ENCODE measurements at places on chromosomes 6 and 20. TPM values are rescaled to one million over a fixed set of nuclear protein-coding genes. Genes with fewer than 3 reads are reported as not detected.

- no peak for DNase-seq
These were observed 303.9 kb downstream of the FOXC1 start for GRCh38 chr6:1913577-1913976.

DNA sequence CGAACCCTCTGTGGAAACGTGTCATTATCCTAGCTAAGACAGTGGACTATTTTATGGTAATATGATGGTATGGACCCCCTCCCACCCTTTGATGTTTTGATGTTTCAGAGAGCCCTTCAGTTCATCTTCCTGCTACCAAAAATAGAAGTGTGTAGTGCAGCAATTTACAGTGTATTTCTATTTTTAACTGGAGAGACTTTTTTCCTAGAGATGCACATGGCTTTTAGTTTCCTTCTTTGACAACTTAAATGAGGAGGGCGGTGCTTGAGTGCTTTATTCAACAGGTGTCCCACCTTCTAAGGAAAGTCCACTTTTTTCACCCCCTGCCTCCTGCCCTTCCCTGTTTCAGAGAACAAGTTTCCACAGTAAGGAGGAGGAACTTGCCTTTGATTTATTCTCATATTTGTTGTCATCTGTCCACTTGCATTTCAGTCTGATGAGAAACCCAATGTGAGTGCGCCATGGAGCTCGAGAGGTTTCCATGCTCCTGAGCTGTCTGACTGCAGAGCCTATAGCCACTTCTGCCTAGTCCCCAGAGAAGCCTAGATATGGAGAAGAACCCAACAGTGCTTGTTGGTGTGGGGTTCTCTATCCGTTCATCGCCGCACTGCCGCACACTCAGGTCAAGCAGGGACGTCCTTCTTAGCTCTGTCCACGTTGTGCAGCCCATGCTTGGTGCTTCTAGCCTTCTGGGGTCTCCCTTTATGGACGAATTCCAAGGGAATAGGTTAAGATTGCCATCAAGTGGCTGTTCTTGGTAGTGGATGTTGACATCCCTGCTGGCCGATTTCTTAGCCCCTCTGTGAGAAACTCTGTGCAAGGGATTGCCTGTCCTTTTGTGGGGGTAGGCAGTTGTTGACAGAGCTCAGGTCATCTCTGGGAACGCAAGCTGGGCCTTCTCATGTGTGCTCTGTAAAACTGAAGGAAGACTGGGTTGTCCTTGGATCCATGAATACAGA lies 144.2 kb downstream of the JARID2 start:
- DNase-seq: peak; percentile 51

GRCh38 chr6:122726649-122727048 lies 52.9 kb upstream of the FABP7 start:
- no peak for DNase-seq

DNA sequence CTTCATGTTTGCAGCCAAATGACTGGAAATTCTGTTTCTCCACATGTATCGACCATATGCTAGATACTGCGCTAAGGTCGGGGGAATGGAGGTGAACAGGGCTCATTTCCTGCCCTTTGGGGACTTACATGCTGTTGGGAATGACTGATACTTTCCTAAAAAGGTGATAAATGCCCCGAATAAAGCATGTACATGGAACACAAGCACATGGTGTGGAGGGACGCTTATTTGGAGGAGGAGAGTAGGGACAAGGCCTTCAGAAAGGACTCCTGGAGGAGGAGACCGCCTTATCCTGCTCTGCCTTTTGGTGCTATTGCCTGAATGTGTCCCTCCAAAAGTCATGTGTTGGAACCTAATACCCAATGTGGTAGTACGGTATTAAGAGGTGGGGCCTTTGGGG lies 344.5 kb downstream of the PRL start:
- no peak for DNase-seq

DNA sequence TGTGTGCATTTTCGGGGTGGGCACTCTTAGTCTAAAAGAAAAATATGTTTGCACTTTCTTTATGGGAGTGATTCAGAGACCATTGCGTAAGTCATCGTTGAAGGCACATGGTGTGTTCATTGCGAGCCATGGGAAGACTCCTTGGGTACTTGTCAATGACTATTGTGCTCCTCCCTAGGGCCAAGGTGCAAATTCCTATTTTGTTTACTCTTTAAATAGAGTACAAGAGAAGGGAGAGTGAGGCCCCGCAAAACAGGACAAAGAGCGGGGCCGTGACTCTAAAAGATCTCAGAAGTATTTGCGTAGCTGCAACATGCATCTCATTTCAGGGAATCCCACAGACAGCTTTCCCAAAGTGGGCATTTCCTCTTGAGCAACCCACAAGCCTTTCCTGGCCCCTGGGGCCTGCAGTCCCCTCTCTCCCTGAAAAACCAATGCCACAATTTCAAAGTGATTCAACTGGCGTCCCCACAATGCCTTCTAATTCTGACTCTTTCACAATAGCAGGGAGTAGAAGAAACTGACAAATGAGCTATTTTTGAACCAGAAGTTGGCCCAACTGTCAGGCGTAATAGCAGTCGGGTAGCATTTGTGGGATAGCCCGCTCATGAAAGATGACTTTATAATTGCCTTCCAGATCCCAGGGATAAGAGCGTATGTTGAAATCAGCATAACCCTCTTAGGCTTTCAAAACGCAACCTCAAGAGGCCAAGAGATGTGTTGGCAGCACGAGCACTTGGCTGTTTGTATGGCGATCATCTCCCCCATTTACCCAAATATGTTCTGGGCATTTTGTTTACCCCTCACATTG lies 277.9 kb upstream of the BMP2 start:
- DNase-seq: no peak

DNA sequence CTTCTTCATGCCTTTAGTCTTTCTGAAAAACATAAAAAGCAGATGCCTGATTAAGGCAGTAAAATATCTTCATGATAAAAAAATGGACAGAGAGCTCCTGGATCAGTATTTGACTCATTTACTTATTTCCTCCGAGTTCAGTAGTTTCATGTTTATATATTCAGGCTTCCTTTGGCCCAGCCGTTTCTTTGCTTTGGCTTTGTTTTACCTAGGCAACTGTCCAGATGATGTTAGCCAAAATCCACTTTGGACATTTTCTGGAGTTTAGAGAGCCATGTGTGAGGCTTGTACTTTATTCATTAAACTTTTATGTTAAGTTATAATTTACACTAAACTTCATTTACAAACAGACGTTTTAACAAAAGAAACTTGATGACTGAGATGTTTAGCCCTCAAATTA lies 307.1 kb upstream of the RSPO3 start:
- DNase-seq: no peak

GRCh38 chr6:89495961-89496535 lies 63.1 kb downstream of the ANKRD6 start:
- no peak for DNase-seq

DNA sequence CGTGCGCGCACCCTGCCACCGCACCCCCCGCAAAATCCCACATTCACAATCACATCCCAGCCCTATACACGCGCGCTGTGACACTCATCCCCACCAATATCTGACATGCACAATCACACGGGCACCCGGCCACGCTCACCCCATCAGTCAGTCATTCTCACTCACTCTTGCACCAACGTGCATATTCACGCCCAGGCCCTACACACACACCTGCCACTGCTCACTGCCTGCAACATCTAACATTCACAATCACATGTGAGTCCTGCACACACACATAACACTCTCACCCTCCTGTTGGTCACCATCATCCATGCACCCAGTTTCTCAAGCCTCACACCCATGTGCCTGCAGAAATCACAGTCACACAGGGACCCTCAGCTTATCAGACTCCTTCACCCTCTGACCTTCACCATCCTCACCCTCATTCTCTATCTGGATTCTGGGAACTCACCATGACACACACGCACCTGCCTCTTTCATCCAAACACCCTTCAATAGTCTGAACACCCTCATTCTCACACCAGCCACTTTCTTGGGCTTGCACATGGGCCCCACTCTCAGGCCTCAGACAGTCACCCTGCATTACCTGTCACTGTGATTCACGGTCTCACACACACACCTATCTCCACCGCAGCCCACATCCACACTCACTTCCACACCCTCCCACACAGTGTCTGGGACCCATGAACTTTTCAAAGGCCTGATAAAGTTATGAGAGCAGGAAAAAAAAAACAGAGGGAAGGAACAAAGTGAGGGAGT lies 748 bp upstream of the ATP9A start:
- no peak for DNase-seq

GRCh38 chr20:63082308-63082938 lies 75.7 kb upstream of the BHLHE23 start:
- peak; percentile 65 for DNase-seq

- no peak for DNase-seq
These were observed 742.0 kb downstream of the KIF16B start for GRCh38 chr20:15831201-15831600.

GRCh38 chr6:117018771-117019170 lies 141.7 kb downstream of the RFX6 start:
- no peak for DNase-seq

DNA sequence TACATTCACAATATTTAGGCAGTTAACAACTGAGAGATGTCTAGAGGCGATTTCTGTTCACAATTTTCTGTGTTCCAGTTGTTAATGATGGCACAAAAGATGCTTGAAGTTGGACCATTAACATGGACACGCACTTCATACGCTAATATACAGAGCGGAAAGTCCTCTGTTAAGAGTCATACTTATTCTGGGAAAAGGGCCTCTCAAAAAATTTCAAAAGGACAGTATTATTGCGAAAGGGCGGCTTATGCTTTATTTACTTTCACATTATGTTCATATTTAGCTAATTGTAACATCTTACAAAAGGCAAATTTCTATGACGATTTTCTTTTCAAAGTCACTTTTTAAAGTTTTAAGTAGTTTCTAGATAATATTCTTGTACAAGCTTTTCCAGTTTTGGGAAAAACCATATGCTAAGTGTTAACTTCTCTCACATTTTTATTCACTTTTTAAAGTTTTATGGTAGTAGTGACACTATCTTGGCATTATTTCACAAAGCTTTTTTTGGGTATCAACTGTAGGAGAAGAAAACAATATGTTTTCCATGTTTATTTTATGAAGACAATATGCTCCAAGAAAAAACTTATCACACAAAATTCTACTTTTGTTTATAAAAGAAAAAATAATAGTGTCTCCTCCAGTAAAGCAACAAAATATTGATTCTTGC lies 62.3 kb downstream of the MAP7 start:
- no peak for DNase-seq

DNA sequence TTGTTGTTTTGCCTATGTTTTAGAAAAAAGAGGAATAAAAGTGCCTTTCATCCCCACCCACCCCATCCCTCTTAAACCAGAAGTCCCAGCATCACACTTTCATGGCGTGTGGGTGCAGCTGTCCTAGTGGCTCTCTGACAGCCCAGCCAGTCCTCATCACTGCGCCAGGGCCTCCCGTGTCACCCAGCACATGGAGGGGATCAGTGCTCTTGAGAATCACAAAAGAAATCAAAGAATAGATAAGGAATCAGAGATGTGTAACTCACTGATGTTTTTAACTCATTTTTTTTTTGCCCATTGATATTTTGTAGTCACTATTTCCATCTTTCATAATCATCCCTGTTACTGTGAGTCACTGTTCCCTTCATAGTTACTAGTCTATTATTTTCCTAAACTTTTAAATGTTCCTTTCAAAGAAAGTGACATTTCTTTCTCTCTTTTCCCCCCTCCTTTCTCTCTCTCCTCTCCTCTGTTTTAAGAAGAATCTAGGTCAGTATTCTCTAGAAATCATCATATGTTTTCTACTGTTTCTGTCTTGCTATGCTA lies 78.6 kb downstream of the AIG1 start:
- DNase-seq: no peak

DNA sequence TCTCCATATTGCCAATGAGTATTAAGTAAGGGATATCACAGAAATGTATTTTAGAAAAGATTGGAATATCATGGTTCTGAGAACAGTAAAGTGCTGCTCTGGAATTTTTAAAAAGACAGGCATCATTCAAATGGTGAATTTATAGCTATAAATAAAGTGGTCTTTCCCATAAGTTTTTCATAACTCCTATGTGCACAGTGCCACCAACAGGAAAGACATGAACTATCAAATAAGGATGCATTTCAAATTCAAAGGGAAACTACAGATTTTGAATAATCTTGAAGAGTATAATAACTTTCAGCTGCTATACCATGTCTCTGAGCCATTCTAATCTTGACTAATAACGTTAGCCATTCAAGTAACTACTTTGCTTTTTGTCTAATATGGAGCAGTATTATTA lies 456.8 kb upstream of the GJE1 start:
- DNase-seq: no peak

DNA sequence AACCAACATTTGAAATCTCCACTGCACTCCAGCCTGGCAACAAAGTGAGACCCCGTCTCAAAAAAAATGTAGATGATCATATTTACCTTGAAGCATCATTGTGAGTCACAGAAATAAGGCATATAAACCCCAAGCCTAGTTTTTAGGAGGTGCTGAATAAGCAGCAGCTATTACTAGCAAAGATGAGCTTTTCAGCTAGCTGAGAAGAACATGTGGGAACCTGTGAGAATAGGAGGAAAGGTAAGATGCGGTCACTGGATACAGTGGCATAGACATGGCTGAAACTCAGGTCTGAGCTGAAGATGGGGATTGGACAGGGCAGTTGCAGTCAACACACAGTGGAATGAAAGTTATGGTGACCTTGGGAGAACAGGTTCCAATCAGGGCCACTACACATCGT lies 284.3 kb upstream of the IRAK1BP1 start:
- no peak for DNase-seq

- no peak for DNase-seq
These were observed 255.3 kb downstream of the LY86 start for GRCh38 chr6:6843777-6844176.

GRCh38 chr6:36232172-36232571 lies 35.6 kb downstream of the BRPF3 start:
- DNase-seq: no peak

- no peak for DNase-seq
These were observed 842.2 kb downstream of the EPHA7 start for GRCh38 chr6:92577077-92577719.

DNA sequence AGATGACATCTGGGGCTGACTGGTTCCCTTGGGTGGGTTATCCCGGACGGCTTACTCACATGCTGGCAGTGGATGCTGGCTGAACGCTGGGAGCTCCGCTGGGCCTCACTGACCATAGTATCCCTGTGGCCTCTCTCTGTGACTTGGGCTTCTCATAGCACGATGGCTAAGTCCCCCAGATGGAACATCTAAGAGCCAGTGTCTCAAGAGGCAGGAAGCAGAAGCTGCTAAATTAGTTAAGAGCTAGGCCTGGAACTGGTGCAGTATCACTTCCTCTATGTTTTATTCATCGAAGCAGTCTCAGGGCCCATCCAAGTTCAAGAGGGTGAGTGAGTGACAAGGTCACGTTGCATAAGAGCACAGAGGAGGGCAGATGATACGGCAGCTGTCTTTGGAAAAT lies 116.5 kb upstream of the LAMP5 start:
- no peak for DNase-seq

COX4I2 gene
- total RNA-seq: not detected

SLC32A1 gene
- total RNA-seq: not detected

PNLDC1 gene
- 0.57 TPM for total RNA-seq

NMBR gene
- not detected for total RNA-seq

CRISP2 gene
- not detected for total RNA-seq

CTCFL gene
- total RNA-seq: not detected
